CD4-positive, alpha-beta T cell (primary cell): ENCODE measurements at places on chromosomes 12 and 14.

GRCh38 chr12:45427042-45427441, 211.1 kb downstream of the ANO6 start:
- H3K27me3 ChIP-seq, result no peaks in the 10 kb centered on the region
- H3K4me3 ChIP-seq, result no peak overlapping the region
- no peak for DNase-seq
- no peaks in the 10 kb centered on the region for H3K4me1 ChIP-seq
- no peak overlapping the region for H3K27ac ChIP-seq

- no peaks in the 10 kb centered on the region for H3K4me1 ChIP-seq
- H3K27ac ChIP-seq, result no peak overlapping the region
- no peaks in the 10 kb centered on the region for H3K27me3 ChIP-seq
- DNase-seq, result no peak
Observed at GRCh38 chr12:99619389-99620158, 28.0 kb upstream of the GARIN6 start.

DNA sequence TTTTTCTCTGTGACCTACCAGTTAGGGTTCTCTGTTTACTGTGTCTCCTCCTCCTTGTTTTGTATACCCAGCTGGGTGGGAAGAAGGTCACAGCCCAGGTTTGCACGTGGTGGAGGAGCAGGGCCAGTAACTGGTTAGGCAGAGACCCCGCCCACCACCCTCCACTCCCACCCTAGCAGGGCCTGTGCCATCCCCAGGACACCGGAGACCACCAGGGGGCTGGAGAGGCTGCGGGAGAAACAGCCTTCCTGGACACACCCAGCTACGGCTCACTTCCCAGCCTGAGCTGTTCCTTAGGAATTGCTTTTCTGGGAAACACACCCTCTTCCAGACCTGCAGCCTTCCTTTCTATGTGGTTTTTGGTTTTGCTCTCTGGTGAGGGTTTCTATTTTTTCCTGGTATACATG, 21.1 kb downstream of the BDKRB2 start:
- H3K27me3 ChIP-seq, result peaks cover 7% of the 10 kb centered on the region
- DNase-seq, result no peak
- no peak overlapping the region for H3K27ac ChIP-seq

DNA sequence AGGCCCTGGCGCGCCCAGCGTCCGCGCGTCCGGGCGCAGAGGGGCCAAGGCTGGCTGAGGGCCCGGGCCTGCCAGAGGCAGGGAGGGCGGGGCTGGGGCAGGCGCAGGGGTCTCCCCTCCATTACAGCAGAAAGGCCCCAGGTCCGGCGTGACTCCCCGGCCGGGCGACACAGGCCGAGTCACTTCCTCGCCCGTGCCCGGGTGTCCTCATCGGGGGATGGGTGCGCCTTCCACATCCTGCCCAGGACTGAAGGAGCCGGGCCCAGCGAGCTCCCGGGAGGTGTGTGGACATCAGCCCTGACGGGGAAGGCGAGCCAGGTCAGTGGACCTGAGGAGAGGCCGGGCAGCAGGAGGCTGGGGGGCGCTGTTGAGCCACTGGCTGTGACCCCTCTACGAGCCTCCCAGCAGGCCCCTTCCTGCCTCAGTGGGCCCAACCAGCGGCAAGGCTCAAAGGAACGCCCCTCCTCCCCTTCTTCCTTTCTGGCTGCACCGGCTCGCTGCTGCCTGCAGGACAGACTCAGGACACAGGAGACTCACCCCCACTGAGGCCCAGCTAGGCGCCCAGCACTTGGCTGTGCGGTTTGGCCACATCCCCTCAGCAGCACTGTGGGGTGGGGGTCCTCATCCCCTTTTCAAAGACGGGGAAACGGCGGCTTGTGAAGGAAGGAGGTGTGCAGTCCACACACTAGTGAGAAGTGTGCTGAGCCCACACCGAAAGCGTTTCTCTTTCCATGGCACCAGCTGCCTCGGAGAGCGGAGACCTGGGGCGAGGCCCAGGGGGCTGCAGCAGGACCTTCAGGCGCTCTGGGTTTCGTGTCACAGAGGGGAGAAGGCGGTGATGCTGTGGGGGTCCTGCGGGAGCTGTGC, 606 bp downstream of the TNFAIP2 start:
- no peak overlapping the region for H3K27ac ChIP-seq
- peaks cover 30% of the 10 kb centered on the region for H3K4me1 ChIP-seq
- no peaks in the 10 kb centered on the region for H3K36me3 ChIP-seq
- DNase-seq, result no peak

- H3K27me3 ChIP-seq, result no peaks in the 10 kb centered on the region
- H3K4me3 ChIP-seq, result no peak overlapping the region
- no peaks in the 10 kb centered on the region for H3K36me3 ChIP-seq
- no peak for DNase-seq
Observed at GRCh38 chr12:53560351-53560750, 53.1 kb upstream of the NPFF start.

DNA sequence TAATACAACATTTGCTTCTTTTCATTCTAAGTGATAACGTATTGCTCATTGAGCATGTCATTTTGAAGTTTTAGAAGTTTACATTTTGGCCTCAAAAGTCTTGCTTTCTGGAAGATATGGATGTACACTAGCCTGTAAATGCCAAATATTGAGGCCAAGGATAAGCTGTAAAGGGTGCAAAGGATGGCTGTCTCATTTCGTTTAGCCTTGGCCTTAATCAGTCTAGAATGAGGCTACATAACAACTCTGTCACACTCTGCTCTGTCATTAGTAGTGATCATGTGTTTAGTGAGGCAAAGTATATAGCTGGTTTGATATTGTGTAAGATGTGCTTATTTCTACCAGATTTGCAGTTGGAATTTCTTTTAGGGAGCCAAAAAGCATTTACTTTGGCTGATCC, 344.5 kb downstream of the TMTC2 start:
- no peaks in the 10 kb centered on the region for H3K36me3 ChIP-seq
- DNase-seq, result no peak
- H3K27ac ChIP-seq, result no peak overlapping the region
- no peak overlapping the region for H3K4me3 ChIP-seq
- no peaks in the 10 kb centered on the region for H3K4me1 ChIP-seq
- no peaks in the 10 kb centered on the region for H3K27me3 ChIP-seq

- H3K4me1 ChIP-seq, result peaks cover 9% of the 10 kb centered on the region
- DNase-seq, result no peak
- no peak overlapping the region for H3K4me3 ChIP-seq
- no peak overlapping the region for H3K27ac ChIP-seq
- H3K27me3 ChIP-seq, result no peaks in the 10 kb centered on the region
- H3K36me3 ChIP-seq, result peaks cover 6% of the 10 kb centered on the region
Observed at GRCh38 chr14:89299587-89299986, 117.4 kb downstream of the FOXN3 start.
